Caki2 (cell line): ENCODE measurements at places on chromosomes 6 and 20.

DNA sequence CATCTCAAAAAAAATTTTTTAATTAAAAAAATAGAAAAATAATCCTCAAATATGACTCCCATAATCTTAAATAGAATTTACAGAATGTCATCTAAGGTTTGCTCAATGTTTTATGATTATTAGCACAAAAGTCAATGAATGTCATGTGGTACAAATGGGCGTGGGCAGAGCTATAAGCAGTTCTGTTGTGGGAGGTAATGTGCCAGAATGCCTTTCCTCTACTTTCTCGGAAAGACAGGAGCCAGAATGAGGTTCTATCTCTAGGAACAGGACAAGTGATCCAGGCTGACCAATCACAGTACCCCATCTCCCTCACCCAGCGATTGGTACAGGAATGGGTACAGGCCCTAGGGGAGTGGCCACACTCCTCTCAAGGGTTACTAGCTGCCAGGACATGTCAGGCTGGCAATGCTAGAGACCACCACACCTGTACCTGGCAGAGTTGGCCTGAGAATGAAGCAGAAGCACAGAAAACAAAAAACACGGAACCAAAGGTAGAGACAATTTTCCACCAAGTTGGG lies 15.1 kb downstream of the RALGAPA2 start:
- no peak for DNase-seq

- DNase-seq, result no peak
Observed at GRCh38 chr6:128580224-128581110, 60.1 kb upstream of the PTPRK start.

DNA sequence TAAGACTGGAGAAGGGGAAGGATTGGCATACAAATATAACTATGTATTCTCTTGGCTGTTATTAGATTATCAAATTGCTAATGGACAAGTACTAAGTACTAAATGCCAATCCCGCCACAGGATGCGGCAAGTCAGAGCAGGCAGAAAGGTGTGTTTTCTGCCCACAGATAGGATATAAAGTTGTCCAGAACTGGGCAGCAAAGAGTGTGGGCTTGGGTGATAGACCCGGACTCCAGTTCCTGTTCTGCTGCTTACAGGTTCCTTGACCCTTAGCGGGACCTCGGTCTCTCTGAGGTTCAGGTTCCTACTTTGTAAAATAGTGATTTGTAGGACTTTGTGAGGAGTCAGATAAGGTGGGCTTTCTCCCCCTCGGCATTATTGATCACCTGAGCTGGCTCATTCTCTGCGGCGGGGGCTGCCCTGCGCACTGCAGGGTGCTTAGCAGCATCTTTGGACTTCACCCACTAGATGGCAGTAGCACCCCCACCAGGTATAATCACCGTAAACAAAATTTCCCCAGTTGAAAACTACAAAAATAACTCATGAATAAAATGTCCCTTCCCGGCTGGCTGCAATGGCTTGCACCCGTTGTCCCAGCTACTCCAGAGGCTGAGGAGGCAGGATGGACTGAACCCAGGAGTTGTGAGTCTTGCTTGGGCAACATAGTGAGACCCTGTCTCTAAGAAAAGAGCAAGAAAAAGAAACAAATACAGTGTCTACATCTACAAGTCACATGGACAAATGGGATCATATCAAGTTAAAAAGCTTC lies 193.1 kb downstream of the DOK5 start:
- DNase-seq, result peak; percentile 33

- DNase-seq, result peak; percentile 55
Observed at GRCh38 chr20:47318586-47319516, 37.6 kb downstream of the ZMYND8 start.

DNA sequence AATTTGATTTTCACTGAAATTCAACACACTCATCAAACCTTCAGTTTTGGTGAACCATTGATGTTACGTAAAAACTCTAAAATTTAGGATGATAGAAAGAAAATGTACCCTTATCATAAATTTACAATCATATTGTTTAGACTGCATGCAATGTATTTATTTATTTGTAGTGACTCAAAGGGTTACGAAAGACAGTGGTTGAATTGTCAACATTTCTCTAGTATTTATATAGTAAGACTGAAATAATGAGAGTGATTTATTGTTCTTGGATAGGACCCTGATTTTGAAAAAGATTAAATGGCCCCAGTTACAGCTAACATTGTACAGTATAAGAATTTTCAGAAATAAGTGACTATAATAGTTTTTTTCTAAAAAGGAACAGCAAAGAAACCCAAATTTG lies 591.5 kb downstream of the RFPL4B start:
- no peak for DNase-seq

- no peak for DNase-seq
Observed at GRCh38 chr6:129667621-129668020, 42.4 kb downstream of the ARHGAP18 start.

- DNase-seq, result no peak
Observed at GRCh38 chr6:69542494-69542893, 254.3 kb downstream of the LMBRD1 start.

DNA sequence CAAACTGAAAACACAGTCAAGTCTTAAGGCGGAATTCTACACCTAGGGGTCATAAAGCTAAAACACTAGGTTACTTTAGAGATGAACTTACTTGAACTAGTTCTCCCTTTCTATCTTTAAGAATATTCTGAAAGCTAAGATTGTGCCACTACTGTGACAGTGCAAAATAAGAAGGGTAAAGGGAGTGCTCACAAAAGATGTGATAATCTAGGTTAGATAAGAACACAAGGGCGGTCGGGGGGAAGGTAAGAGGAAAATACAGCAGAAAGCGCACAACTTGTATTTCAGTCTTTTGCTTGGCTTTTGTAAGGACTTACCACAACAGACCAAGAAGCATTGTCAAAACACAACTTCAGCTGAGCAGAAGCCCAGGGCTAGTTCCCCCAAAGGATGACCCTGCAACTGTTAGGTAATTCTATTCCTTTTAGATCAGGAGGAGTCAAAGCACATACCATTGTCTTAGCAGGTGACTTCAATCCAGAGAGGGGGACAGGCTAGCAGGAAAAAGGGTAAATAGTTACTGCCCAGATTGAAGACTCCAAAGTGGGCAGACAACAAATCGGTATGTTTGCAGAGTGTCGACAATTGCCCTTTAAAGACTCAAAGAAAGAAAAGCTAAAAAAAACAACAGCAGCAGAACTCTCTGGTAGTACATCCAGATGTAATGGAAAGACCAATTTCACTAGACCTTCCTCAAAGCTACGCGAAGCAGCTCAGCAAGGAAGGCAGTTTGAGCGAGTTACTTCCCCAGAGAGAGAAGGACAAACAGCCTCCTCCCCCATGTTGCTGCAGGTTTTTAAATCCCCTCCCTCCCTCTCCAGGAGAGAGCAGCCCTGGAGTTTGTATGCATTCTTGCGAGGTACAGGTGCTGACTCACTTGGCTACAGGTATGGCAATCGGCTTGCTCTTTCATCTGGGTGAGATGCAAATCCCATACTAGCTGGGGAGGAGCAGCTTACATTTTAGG lies 59.0 kb downstream of the RIPOR2 start:
- DNase-seq, result no peak

GRCh38 chr6:11950109-11950508 lies 62.0 kb upstream of the HIVEP1 start:
- no peak for DNase-seq

DNA sequence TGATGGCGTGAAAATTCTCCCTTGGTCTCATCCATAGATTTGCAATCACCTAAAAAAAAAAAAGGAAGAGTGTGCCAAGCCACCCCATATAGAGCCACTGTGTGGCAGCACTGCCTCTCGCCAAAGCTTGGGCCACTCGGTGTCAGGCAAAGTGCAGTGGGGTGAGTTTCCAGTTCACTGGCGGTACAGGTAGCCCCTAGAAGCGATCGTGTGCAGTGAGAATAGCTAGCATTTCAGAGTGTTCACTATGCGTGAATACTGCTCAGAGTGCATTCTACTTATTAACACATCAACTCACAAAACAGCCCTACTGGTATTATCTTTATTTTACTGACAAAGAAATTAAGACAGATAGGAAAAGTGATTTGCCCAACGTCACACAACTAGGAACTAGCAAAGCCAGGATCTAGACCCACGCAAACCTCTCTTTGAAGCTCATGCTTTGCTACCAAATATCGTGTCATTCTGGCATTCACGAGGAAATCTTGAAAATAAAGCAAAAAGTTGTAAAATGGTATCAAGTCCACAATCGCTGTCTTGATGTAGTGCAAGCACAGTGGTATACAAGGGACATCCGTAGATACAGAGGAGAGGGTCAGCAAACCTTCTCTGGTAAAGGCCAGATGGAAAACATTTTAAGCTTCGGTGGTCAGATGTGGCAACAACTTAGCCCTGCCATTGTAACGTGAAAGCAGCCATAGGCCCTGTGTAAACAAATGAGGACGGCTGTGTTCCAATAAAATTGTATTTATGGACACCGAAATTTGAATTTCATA lies 10.4 kb upstream of the GCNT2 start:
- DNase-seq, result peak; percentile 79

DNA sequence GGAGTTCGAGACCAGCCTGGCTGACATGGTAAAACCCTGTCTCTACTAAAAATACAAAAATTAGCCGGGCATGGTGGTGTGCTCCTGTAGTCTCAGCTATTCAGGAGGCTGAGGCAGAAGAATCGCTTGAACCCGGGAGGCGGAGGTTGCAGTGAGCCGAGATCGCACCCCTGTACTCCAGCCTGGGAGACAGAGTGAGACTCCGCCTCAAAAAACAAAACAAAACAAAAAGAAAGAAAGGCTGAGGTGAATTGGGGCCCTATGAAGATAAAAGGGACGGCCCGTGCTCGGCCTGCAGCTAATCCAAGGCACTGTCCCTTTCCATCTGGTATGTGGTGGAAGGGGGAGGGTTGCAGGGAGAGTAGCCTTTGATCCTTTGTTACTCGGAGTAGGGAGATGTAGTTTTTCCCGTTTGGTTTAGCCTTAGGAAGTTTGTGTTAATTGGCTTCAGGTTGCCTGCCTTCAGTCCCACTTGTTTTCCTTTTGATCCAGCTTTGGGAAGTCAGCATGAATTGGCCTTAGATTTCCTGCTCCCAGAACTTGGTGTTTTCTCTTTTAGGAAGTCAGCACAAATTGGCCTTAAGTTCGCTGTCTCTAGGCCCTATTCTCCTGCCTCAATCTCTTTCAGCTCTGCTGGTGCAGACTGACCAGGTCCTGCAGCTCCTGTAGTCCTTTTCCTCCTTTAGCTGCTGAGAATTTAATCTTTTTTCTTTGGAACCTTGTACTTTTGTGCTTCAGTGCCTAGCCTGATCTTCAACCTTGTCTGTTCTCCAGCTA lies 36.1 kb upstream of the PAQR8 start:
- no peak for DNase-seq

- DNase-seq, result no peak
Observed at GRCh38 chr6:69888482-69889233, 22.3 kb downstream of the COL19A1 start.

- no peak for DNase-seq
Observed at GRCh38 chr20:59831916-59832270, 101.5 kb downstream of the SYCP2 start.

- peak; percentile 48 for DNase-seq
Observed at GRCh38 chr6:56024931-56025330, 149.5 kb upstream of the BMP5 start.

DNA sequence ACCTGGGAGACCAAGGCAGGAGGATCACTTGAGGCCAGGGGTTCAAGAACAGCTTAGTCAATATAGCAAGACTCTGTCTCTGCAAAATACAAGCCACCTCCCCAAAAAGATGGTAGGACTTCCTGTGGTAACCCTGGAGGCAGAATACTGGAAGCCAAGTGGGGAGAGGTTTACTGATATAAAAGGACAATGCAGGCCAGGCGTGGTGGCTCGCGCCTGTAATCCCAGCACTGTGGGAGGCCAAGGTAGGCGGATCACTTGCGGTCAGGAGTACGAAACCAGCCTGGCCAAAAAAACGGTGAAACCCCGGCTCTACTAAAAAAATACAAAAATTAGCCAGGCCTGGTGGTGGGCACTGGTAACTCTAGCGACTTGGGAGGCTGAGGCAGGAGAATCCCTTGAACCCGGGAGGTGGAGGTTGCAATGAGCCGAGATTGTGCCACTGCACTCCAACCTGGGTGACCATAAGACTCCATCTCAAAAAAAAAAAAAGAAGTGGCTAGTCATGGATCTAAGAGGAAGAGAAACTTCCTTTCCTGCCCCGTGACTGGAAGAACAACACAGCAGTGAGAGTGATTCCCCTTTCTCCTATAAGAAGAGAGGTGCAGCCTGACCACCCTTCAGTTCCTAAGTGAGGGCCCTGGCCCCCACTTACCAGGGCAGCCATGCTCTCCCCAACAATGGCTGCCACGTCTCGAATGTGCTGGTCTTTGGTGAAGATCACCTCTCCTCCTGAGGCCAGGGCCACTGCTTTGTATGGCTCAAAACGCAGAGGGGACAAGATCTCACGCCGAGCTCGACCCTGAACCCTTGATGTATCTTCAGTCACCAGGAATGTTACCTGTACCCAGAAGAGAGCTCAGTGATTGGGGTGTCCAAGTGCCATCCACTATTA lies 6.2 kb downstream of the SAPCD1 start:
- no peak for DNase-seq

DNA sequence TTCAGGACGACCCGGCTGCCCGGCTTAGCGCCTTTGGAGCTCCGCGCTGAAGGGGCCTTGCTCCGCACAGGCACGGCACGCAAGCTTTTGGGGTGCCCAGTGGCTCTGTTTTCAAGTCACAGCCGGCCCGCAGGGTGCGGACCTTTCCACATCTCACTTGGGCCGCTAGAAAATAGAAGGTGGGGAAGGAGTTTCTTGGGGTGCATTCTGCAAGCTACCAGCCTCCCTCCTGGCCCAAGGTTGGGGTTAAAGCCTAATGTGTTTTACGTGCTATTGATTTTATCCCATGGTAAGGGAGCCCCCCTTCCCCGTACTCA lies 561 bp downstream of the KAT14 start:
- no peak for DNase-seq

- no peak for DNase-seq
Observed at GRCh38 chr6:112571488-112572270, 224.5 kb downstream of the RFPL4B start.
